ENCODE measurements at places on chromosomes 1 and 21.

DNA sequence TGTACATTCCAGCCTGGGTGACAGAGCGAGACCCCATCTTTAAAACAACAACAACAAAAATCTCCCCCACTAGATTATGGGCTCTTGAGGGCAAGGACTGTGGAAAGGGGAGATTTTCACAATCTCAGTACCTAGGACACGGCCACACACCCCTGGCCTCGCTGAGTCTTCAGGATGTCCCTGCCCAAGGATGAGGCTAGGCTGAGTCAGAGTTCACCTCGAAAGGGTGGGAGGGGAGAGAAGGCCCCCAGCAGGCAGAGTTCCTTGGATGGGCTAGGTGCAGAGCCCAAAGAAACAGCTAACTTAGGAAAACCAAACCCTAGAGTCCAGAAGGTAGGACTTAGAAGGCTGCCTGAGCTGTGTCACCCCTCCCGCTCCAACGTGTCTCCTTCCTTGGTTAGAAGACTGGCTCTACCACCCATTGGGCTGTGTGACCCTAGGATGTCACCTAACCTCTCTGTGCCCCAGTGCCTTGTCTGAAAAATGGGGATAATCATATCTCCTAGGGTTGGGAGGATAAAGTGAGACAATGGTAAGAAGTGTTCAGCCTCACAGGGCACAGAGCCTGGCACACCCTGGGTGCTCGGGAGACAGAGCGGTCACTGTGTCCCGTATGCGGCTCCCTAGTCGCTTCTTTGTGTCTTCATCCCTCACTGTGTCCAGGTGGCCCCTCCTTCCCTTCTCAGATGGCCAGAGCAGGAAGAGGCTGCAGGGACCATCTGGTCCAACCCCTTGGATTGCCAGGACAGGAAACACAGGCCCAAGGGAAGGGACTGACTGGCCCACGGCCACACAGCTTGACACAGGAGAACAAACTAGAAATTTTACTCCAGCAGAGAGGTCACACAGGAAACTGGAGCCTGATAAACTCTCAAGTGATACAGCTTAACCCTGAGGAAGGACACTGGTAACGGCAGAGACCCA lies 11.2 kb downstream of the TRIM62 start:
- no peak for DNase-seq

GRCh38 chr1:54290506-54291184 lies 90.7 kb downstream of the MRPL37 start:
- DNase-seq: no peak

GRCh38 chr1:33142483-33143064 lies 39.3 kb downstream of the TRIM62 start:
- DNase-seq: no peak

- no peak for DNase-seq
Measured at GRCh38 chr1:86875722-86876121, 38.2 kb downstream of the SELENOF start.

- DNase-seq: peak; percentile 18
Measured at GRCh38 chr1:11478571-11479374, at the start of gene DISP3. Gene DISP3, plus strand, starts transcription at chr1:11479155. Its CDS starts 21,838 bp downstream, at chr1:11500993.

GRCh38 chr1:239814306-239814881 lies 277.3 kb upstream of the FMN2 start:
- DNase-seq: no peak

Measured in stimulated activated CD8-positive, alpha-beta memory T cell treated with anti-CD3 and anti-CD28 coated beads, Interleukin-7, amount 100 ng/mL, for 1 hour (primary cell).